Stimulated activated CD8-positive, alpha-beta memory T cell treated with anti-CD3 and anti-CD28 coated beads, Interleukin-15, amount 100 ng/mL, for 4 hours (primary cell): ENCODE measurements at places on chromosomes 1 and 21.
A peak's percentile ranks its signal among the peaks of the same experiment; 100 is the strongest.

- DNase-seq: no peak
Measured at GRCh38 chr1:168631671-168632400, 55.4 kb downstream of the XCL1 start.

GRCh38 chr1:173355281-173356031 lies 121.7 kb upstream of the PRDX6 start:
- DNase-seq: no peak

GRCh38 chr1:53627031-53627430 lies 111.9 kb downstream of the GLIS1 start:
- DNase-seq: no peak

GRCh38 chr21:20308586-20309315 lies 689.5 kb upstream of the NCAM2 start:
- no peak for DNase-seq

GRCh38 chr1:182126272-182126800 lies 64.8 kb upstream of the ZNF648 start:
- no peak for DNase-seq

GRCh38 chr1:201145816-201146215 lies 8.5 kb downstream of the TMEM9 start:
- no peak for DNase-seq

DNA sequence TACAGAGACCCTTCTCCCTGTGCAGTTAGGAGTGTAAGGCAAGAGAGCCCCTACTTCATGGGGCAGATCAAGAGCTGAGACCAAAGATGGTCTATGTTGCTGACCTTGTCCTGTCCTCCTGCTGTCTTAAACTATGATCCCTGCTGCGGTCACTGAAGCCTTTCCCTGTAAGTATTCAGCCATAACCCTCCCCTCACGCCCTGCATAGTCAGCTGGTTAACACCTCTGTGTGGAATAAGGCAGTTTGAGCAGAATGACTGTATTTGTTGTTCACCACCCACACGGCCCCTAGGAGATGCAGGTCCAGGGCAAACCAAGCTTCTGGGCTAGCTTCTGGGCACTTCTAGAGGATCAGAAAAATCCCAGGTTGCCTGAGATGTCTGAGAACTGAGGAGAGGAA lies 356 bp downstream of the TSPAN1 start:
- no peak for DNase-seq

GRCh38 chr1:220694866-220695382 lies 4.8 kb downstream of the C1orf115 start:
- DNase-seq: no peak

- DNase-seq: peak; percentile 31
Measured at GRCh38 chr1:112957133-112957812, 1.3 kb upstream of the SLC16A1 start.

GRCh38 chr1:162218975-162219374 lies 149.5 kb downstream of the NOS1AP start:
- no peak for DNase-seq
